ENCODE measurements at places on chromosomes 1 and 21.

DNA sequence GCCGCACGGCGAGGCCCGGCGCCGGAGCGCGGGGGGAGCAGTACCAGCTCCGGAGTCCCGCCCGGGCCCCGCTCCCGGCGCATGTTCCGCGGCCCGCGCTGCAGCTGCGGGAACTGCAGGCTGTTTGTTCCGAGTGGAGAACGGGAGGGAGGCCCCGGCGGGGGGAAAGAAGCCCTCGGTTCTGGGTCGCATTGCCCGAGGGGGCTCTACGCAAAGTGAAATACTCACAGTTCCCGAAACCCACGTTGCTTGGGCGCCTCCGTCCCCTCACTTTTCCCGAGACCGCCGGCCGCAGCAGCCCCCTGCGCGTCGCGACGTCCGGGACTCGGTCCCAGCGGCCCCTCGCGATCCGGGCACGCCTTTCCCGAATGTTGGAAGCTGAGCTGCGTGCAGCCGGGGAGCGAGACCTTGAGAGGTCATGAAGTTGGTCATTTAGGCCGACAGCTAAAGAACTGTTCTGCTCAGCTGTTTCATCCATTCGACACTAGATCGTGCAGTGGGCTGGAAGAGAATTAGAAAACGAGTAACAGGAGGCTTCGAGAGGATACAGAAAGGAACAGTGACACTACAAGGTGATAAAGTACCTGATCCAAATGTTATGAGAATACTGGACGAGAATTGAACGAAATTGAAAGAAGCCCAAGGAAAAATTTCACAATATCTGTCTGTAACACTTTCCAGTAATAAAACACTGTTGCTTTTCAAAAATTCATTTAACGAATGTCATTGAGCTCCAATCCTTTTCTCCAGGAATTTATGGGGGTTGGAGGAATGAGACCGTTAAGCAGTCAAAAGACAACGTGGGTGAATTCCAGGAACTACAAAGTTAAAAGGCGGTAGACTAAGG, 657 bp upstream of the LIN9 start:
- no peak for DNase-seq

DNA sequence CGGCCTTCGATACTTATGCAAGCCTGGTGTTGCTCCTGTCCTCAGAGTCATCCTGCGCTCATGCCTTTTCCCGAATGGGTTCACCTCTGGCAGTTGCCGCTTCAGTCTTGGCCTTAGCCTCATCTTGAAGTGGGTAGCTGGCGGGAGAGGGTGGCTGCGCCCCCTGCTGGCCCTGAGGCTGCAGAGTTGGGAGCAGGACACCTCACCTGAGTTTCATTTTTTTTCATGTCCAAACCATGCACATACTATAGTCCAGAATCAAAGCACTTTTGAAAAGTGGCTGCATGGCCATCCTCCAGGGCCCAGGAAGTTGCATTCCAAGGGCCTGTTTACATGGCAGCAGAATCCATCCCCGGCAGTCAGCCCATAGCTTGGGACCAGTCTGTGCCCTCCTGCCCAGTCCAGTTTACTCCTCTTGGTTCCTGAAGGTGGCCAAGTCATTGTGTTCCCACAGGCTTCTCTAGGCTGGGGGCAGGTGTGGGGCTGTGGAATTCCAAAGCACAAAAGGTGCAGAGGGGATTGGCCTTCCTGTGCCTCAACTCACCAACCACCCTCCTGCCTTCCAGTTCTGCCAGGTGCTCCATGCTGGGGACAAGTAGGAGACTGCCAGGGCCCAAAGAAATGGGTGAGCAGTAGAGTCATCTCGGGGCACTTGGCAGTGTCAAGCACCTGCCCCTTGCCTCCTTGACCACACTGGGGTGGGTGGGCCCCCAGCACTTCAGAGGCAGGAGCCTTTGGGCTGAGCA, 44.0 kb downstream of the YARS1 start:
- peak; percentile 17 for DNase-seq

DNA sequence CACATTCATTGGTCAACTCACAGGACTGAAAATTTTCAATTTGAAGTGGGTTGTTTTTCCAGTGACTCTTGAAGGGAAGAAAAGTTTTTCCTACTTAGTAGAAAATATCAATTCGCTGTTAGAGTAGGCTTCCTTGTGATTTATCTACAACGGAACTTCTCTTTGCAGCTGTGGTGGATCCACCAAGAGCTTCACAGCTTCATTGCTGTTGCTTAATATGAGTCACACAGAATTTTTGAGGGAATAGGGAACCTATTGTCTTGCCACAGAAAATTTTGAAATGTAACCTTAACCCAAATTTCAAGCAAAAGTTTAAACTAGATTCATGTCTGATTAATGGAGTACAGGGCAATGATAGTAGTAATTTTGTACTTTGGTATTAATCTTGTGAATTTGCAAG, 58.4 kb upstream of the IFI44L start:
- DNase-seq: no peak

- no peak for DNase-seq
Observed at GRCh38 chr1:66696771-66697170, 55.5 kb upstream of the DYNLT5 start.

DNA sequence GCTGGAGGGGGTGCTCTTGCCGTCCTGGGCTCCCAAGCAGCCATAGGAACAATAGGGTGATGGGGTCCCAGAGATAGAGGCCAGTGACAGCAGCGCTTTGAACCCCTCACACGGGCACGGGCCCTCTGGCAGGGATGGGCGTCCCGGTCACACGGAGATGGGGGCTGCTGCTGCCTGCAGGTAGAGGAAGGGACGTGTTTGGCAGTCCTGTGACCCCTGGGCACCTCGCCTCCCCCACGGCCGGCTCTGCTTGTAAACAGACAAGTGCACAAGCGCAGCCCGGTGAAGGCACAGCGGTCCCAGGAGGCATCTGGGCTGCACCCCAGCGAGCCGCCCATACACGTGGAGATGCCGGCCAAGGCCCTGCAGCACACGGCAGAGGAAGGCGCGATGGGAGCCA, 36.5 kb upstream of the PDE9A start:
- DNase-seq: no peak

DNA sequence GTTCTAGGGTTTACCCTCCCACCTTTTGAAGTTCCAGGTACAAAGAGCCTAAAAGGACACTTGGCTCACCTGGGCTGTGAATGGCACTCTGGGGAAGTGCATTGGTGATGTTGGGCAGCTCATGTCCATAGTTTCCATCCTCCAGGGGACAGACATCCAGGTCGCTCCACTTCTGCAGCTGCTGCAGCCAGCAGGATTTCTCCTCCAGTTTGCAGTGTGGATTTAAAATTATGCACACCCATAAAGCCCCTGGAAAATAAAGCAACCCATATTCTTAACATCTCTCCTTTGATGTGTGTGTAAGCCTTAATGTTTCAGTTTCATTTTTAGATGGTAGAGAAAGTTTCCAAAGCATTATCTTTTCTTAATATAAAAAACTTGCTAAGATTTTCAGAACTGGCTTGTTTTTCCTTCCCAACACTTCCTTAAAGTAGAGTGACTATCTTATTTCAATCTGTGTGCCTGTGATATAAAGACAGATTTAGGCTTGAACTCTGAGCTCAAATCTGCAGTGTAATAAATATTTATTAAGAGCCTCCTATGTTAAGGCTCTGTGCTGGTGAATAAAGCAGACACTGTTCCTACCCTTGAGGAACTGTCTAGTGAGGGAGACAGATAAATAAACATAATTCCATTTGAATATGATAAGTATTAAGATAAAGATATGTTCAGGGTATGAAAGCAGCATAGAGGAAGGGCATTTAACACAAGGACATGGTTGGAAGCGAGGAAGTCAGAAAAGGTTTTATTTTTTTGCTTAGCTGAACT, 39.1 kb downstream of the UROD start:
- no peak for DNase-seq

- DNase-seq: no peak
Observed at GRCh38 chr1:67754526-67754920, 69.5 kb downstream of the GADD45A start.

DNA sequence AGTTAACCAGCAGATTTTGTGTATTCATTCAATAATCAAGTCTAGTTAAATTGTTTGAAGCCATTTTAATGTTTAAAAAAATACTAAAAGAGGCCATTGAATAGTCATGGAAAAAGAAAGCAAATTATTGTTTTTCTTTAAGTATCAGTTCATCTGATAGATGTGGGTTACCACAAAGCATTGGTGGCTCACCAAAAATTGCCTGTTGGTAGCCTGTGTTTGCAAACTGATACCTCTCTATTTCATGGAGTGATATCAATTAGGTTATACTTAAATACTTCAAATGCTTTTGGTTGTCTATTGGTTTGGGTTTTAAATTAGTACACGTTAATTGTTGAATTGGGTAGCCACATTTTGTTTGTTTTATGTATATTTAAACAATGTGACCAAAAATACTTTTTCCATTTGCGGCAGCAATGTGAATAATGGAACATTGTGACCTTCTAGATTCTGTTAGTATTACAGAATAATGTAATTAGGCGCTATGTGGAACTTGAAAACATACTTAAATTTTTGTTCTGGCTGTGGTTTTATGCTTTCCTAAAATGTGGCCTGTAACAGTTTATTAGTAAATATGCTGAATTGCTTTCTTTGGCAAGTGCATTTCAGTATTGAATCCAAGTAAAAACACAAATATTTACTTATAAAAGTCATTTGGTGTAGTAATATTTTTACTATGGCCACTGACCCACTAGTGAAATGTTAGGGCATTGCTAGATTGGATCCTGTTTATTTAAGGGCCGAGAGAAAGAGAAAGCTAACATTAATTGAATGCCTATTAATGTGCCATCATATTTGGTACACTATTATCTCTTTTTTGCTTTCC, 37.1 kb upstream of the NBL1 start:
- DNase-seq: no peak

DNA sequence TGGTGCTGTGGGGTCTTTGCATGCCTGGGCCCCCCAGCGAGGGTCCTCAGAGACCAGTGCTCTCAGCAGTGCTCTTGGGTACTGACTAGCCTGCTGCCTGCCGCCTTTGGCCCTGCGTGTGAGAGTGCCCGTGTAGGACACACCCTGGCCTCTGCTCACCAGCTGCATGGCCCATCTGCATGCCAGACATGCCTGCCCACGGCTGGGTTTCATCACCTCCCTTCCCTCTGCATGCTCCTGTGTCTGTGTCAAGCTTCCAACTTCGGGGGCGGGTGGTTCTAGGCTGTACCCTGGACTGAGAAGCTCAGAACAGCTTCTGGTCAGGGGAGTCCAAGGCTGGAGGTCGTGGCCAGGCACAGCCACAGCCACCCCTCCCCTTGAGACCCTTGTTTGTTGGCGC, 56.9 kb downstream of the PTPRF start:
- no peak for DNase-seq

- DNase-seq: no peak
Observed at GRCh38 chr1:22618056-22618455, 18.4 kb upstream of the C1QA start.

DNA sequence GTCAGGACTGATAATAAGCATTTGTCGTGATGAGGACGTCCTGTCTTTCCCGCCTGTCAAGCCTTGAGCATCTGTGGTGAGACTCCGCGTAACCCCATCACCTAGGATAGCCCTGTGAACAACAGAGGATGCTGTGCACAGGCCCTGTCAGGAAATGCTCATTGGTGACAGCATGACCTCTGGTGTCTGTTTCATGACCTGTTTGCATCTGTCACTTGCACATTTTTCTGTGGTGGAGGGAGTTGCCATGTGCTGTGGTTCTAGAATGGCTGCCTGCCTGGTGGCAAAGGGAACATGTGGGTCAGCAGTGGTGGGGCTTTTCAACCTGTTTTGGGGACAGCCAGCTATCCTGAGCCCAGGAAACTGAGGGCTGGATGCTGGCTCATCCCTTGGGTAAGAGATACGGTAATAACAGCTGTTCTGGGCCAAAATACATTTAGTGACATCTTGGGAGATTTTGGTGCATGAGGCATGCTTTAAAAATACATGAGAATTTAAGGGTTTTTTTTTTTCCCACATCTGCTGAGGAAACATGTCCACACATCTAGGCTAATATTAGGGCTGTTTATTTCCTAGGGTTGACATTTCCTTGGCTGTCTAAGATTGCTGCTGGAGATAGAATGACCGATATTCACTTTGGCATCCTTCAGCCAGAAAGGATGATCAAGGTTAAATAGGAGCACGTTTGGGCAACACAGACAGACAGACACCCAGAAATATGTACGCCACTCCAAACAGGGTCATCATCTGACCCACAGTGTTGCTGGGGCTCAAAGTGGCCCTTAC, 52.9 kb downstream of the KCNC4 start:
- no peak for DNase-seq

GRCh38 chr1:162782671-162783070, 7.8 kb upstream of the HSD17B7 start:
- no peak for DNase-seq

GRCh38 chr1:17776426-17776825, 21.3 kb downstream of the ACTL8 start:
- DNase-seq: no peak

DNA sequence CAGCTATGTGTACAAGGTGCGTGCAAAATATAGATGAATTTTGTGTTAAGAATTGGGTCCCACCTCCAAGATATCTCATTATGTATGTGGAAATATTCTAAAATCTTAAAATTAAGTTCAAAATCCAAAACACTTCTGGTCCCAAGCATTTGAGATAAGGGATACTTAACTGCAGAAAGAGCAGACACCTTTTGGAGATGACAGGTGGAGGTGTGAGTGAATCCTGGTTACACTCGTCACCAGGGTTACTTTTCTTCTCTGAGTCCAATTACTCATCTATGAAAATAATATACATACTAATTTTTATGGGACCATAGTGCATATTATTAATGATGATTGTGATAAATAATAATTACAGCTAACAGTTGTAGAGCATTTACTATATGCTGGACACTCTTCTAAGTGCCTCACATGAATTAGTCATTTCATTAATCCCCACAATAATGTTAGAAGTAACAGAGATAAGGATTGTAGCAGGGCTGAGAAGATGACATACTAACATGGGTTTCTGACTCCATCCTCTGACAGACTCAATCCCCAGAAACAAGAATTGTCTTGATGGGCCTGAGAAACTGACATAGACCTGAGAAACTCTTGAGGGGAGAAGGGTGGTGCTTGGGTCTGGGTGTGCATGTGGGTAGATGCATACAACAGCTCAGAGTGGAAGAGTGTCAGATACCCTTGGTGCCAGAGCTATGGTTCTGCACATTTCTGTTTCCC, 8.3 kb upstream of the FASLG start:
- no peak for DNase-seq

GRCh38 chr1:65577278-65577677, 156.8 kb downstream of the LEPR start:
- DNase-seq: no peak

DNA sequence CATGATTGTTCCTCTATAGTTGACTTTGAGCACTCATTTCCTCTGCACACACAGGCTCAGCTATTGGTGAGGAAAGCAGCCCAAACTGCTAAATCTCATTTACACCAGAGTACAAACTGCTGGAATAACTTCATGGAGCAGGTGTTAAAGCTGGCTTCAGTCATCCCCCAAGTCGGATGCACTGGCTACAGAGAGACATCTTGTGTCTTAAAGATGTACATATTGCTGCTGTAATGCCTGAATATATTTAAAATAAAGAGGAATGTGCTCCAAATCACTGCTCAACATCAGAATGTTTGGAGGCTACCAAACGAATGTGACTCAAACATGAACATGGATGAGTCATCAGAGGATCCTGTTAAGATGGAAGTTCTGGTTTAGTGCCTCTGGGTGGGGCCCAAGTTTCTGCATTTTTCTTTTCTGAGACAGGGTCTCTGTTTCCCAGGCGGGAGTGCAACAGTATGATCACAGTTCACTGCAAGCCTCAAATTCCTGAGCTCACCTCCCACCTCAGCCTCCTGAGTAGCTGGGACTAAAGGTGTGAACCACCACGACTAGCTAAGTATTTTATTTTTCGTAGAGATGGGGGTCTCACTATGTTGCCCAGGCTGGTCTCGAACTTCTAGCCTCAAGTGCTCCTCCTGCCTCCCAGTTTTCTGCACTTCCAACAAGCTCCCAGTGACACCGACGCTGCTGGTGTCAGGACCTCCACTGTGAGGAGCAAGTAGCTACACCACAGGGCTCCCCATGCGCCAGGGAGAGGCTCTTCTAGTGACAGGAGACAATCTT, 79.0 kb upstream of the KRTAP19-8 start:
- DNase-seq: no peak
